ENCODE measurements at places on chromosomes 6 and 20.

DNA sequence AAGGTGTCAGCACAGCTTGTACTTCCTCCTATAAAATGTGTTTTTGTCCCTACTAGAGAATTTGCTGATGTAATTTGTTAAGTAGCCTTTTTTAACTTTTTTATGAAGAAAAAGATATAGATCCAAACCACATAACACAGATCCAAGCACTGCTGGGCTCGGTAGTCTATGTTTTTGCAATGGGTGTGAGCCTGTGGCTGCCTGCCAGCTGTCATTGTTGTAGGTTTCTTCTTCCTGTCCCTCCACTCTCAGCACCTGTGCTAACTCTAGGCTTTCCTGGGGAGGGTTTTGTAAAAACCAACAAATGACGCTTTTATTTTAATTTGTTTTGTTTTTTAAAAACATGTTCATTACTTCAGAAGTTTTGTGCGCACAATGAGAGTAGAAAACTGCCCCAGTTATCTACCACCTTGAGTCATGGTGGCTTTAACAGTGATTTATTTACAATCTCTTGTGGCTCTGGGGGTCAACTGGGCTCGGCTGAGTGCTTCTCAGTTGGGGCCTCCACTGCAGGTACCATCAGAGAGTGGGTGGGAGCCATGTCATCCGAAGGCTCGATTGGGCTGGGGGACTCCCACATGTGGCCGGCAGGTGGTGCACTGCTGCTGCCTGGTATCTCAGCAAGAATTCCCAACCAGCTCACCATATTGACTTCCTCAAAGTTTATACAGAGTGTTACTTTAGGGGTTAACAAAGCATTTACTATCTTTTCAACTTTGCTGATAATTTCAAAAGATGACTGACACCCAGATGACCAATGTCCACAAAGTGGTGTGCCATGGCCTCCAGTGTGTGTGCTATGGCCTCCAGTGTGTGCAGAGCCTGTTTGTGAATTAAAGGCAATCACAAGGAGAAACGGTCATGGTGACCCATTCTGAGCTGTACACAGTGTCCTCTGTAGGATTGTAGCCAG lies 3.0 kb upstream of the CCR6 start:
- DNase-seq, result no peak

DNA sequence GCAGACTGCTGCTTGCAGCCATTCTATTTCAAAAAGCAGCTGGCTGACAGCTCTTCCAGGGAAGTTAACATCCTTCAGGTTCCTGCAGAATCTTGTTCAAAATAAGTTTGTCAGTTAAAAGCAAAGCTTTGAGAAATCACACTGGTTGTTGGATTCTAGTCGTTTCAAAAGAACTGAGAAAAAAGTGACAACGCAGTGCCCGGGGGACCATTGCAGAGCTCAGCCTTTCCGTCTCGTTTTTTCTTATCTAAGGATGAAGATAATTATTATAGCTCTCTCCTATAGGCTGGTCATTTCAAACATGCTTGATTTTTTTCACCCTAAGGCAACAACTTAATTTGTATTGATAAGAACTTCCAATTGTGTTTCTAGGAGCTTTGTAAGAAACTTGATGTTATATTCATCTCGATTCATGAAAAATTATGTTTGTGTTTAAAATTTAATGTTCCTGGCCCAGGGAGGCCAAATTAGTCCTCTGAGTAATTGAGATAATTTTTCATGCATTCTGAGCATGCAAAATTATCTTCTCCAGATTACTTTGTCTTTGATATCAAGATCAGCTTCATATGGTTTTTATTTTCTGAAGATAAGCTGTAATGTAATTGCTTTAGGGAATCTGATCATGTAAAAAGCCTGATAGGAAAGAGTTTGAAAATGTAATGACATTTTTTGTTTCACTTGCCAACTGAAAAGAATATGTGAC lies 58.4 kb downstream of the SNAP25 start:
- DNase-seq, result no peak

DNA sequence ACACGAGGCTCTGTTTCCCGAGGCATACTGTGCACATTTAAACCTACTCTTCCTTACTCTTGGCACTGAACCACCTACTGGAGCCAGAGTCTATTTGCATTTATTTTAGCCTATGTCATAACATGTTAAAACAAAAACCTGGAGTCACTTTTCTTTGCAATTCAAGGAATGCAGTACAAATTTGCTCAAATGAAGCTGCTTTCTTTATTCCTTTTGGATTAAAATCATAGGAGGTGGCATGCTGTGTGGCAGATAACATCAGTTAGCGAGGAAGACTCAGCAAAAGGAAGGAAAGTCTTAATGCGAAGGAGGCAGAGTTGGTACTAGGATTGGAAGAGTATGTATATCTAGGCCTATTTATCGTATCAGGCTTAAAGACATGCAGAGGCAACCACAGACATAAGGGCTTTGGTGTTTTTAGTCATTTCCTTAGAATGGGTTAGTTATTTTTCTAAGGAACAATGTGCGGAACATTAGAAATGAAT lies 92.9 kb downstream of the SAMD3 start:
- DNase-seq, result no peak

- DNase-seq, result no peak
These were observed 52.6 kb upstream of the MAFB start for GRCh38 chr20:40741507-40742106.

DNA sequence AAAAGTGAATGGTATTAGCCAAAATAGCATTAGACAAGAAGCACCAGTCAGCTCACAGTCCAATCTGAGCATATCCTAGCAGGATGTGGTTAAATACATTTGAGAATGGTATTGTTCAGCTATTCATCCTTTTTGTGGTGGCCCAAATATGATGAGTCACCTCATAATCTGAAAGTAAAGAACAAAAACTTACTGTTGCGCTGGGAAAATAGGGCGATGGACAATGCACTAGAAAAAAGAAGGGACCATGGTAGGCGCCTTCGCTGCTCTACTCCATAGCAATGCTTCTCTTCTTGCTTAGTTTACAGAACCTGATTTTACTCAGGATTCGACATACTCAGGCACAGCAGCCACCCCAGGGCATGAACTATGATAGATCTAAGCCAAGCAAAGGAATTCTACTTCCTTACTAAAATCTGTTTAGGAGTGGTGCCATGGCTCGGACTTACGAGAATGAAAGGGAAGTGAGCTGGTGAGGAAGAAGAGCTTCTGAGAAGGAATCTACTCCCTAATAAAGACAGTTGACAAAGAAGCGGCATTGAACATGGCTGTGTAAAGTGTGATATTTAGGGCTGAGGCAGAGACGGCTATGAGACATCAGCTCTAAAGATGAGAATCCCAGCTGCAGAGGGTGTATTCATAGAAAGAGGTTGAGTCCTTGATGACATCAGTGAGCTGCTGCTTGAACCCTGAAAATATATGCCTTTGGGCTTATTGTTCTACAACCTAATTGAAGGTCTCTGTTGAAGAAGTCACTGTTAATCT lies 16.6 kb upstream of the FBXO9 start:
- DNase-seq, result no peak

GRCh38 chr6:30111266-30111856 lies 1.5 kb downstream of the TRIM31 start:
- no peak for DNase-seq

DNA sequence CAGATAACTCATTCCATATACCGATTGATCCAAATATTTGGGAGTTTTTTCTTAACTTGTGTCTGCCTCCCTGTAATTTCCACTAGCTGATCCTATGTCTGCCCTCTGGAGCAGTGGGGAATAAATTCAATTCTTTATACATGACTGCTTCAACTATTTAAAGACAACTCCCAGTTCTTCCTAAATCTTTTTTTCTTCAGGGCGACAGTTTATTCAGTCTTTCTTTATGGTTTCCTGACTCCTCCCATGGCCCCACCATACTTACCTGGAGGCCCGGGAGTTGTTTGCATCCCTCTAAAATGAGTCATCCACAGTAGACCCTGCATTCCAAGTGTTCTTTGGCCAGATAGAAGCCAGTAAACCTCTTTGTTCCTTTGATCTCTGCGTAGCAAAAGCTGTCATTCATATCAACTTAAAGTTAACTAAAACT lies 73.6 kb downstream of the LCA5 start:
- no peak for DNase-seq

DNA sequence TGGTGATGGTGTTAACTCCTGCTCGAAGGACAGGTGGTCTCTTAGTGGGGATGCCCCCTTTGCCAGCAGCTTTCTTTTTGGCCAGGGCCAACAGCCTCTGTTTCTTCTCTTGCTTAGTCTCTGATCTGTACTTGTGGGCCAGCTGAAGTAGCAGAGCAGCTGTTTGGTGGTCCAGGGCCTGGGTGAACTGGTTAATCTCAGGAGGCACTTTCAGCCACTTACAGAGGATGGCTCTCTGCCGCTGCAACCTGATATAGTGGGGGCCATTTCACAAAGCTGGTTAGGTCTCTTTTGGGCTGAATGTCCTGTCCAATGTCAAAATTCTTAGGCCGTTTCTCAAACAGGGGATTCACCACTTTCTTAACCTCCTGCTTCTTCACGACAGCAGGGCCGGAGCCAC lies 23.2 kb upstream of the LOC128125822 start:
- no peak for DNase-seq

GRCh38 chr20:5844063-5844681 lies 94.0 kb downstream of the SHLD1 start:
- no peak for DNase-seq

Data from upper lobe of right lung (tissue), 1 donor.